ENCODE measurements at places on chromosomes 11 and 22. TPM values are rescaled to one million over a fixed set of nuclear protein-coding genes. Genes with fewer than 3 reads are reported as not detected.

ATM gene
- 70.6 TPM for total RNA-seq

DCHS1 gene
- total RNA-seq = 0.19 TPM

MMP26 gene
- not detected for total RNA-seq

EXPH5 gene
- total RNA-seq = 17.9 TPM

LRFN4 gene
- 30.4 TPM for total RNA-seq

DNA sequence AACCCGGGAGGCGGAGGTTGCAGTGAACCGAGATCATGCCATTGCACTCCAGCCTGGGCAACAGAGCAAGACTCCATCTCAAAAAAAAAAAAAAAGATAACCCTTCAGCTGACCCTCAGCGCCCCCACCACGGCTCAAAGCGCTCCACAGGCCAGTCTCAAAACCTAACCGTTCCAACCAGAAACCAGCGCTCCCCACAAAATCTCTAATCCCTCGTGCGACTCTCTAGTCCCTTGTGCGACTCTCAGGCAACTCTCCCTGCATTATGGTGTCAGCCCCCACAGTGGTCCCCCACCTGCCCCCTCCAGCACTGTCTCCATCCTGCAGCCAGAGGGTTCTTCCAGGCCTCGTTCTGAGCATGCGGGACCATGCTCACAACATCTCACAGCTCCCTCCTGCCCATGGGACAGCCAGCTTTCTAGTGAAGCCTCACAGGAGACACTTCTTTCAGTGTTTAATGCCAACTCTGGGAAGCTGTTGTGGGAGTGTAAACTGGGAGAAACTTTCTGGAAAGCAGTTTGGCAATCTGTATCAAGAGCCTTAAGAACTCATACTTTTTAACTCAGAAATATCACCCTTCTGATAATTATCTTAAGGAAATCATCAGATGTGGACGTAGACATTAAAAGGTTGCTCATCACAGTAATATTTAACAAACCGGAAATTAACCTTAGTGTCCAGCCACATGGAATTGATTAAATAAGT is 4.2 kb upstream of the RASGRP2 start:
- no peak overlapping the region for H3K27ac ChIP-seq
- peaks cover 15% of the 10 kb centered on the region for H3K27me3 ChIP-seq
- no peaks in the 10 kb centered on the region for H3K36me3 ChIP-seq
- peaks cover 8% of the 10 kb centered on the region for H3K4me1 ChIP-seq

- no peaks in the 10 kb centered on the region for H3K27me3 ChIP-seq
- DNase-seq = no peak
- peaks cover 73% of the 10 kb centered on the region for H3K36me3 ChIP-seq
- no peaks in the 10 kb centered on the region for H3K4me1 ChIP-seq
- H3K4me3 ChIP-seq = no peak overlapping the region
- H3K27ac ChIP-seq = no peak overlapping the region
Measured at GRCh38 chr11:74844072-74844471, 95.4 kb downstream of the RNF169 start.

DNA sequence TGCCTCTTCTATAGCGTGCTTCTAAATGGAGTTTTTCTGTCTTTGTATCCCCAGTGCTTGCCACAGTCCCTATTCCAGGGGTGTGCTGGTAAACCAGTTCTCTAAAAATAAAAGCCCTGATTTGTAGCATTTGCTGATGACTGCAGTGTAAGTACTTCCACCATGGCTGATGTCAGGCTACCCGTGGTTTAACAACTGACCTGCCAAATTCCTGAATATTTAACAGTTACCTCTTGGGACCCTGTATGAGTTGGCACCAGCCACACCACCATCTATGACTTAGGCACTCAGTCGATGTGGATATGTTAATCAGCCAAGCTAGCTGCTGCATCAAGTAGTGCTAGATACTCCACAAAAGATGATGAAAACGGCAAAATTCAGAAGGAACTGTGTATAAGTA is 94.0 kb upstream of the MTNR1B start:
- DNase-seq = no peak
- peaks cover 7% of the 10 kb centered on the region for H3K4me1 ChIP-seq

- H3K36me3 ChIP-seq = peaks cover 59% of the 10 kb centered on the region
- no peak overlapping the region for H3K4me3 ChIP-seq
- H3K27ac ChIP-seq = no peak overlapping the region
- no peaks in the 10 kb centered on the region for H3K27me3 ChIP-seq
- no peak for DNase-seq
- H3K4me1 ChIP-seq = no peaks in the 10 kb centered on the region
Measured at GRCh38 chr11:74846770-74847169, 98.1 kb downstream of the RNF169 start.

DNA sequence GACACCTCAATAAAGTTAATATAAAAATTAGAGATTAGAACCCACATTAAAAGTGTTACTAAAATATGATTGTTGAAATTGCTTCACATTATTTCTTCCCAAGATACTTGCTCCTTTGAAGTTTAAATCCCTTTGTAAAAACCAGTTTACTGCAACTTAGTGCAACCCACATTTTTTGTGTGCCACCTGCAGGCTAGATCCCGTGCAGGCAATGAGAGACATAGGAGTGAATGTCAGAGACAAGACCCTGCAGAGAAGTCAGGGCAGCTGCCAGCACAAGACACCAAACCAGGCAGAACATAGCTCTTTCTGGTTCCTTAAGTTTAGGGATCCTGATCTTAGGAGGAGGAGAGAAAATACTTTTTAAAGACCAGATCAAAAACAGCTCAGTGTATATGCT is 142.8 kb upstream of the MTNR1B start:
- no peak overlapping the region for H3K4me3 ChIP-seq
- no peaks in the 10 kb centered on the region for H3K36me3 ChIP-seq
- H3K27me3 ChIP-seq = peaks cover 17% of the 10 kb centered on the region
- H3K27ac ChIP-seq = no peak overlapping the region
- no peak for DNase-seq

DNA sequence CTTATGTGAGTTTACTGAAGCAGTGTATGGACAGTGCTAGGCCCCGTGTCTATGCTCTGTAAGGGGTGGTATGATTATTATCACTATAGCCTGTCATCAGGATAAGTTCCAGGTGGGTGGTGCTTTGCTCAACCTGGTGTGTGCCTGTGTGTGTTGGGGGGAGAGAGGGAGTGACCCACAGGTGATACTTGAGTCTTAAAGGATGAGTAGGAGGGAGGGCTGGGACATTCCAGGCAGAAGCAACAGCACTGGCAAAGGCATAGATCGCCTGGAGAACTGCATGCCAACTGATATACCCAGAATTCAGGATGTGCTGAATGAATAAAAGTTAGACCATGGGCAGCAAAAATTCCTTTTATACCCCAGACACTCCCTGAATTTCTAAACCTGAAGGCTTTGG is 4.5 kb downstream of the KIAA1671 start:
- peaks cover 15% of the 10 kb centered on the region for H3K36me3 ChIP-seq
- peaks cover 35% of the 10 kb centered on the region for H3K4me1 ChIP-seq
- H3K27me3 ChIP-seq = no peaks in the 10 kb centered on the region
- peak overlapping the region; percentile 40 for H3K27ac ChIP-seq
- no peak for DNase-seq

DNA sequence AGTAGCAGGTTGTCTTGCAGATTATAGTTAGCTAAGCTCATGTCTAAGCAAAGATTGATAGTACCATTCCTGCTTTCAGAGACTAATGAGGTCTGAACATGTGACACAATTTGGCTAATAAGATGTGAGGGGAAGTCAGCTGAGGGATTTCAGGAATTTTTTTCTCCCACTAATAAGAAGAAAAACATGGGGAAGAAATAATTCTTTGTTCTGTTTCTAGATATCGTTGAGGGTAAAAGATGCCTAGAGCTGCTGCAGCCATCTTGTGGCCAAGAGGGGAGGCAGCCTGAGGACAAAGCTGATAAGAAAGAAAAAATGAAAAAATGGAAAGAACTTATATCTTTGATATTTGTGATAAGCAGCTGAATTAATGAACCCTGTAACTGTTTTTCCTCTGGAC is 1334.4 kb downstream of the LRRC4C start:
- no peak overlapping the region for H3K4me3 ChIP-seq
- no peak overlapping the region for H3K27ac ChIP-seq
- peaks cover 6% of the 10 kb centered on the region for H3K36me3 ChIP-seq
- H3K4me1 ChIP-seq = no peaks in the 10 kb centered on the region
- DNase-seq = peak; percentile 12
- no peaks in the 10 kb centered on the region for H3K27me3 ChIP-seq

DNA sequence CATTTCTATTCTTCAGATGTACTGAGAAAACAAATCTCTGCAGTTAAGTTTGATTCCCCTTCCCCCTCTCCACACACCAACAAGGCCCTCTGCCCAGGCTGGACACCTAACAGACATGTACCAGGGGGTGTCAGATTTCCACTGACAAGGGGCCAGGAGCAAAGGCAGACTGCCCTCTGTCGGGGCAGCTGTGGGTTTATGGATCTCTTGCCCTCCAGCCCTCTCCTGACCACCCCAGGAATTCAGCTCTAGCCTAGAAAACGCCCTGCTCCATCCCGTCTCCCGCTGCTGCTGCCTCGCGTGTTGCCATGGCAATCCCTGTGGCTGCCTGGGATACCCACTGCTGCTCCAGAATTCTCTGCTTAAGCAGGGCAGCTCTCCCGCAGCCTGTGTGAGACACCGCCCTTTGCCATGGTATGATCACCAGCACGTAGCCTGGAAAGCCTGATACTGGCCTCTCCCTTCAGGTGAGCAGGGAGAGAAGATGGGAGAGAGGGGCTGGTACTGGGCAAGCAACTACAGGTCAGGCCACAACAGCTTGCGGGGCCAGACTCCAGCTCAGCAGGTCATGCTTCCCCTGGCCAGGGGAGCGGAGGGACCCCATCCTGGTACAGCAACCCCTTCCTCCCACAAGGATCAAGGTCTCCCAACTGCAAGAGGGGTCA is 41.6 kb downstream of the BUD13 start:
- peaks cover 8% of the 10 kb centered on the region for H3K27me3 ChIP-seq
- peaks cover 7% of the 10 kb centered on the region for H3K4me1 ChIP-seq
- H3K36me3 ChIP-seq = no peaks in the 10 kb centered on the region
- DNase-seq = no peak

GRCh38 chr11:47394322-47395222 is 13.8 kb upstream of the SLC39A13 start:
- H3K27me3 ChIP-seq = no peaks in the 10 kb centered on the region

DNA sequence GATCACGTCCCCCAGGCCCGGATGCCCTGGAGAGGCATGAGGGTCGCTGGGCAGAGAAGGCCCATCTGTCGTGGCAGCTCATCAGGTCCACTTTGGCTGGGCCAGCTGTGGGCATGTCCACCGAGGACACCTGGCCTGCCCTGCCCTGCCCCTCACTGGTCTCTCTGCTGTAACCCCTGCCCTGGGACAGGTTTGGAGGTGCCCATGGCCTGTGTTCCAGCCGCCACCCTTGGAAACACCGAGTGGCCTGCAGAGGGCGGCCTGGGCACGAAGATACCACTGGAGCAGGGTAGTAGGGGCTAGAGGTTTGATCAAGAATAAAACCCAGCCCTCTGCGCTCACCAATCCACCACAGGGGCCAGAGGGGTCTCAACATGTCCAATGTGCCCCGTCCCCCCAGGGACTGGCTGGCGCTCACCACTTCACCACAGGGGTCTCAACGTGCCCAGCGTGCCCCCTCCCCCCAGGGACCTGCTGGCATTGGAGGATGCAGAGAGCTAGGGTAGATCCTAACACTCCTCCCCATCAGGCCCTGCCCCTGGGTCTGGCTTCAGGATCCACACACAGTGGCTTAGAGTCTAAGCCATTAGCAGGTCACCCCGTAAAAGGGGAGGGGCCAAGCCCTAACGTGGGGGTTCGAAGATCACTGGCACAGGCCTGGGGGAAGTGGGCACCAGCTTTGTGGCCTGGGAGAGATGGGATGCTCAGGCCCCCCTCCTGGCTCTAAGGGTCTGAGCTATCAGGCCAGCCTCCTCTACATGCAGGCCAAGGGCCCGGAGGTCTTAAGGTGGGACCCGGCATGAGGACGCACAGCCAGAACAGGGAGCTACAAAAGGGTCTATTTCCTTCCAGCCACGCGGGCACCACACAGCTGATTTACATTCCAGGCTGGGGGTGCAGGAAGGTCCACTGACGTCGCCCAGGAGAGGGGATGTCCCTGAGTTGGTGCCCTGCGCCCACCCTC is 1.3 kb upstream of the HDAC10 start:
- H3K27me3 ChIP-seq = no peaks in the 10 kb centered on the region
- H3K27ac ChIP-seq = no peak overlapping the region
- peak; percentile 79 for DNase-seq
- peak overlapping the region; percentile 39 for H3K4me3 ChIP-seq
- peaks cover 15% of the 10 kb centered on the region for H3K36me3 ChIP-seq

GRCh38 chr11:8801121-8801520 is 109.9 kb upstream of the AKIP1 start:
- H3K4me3 ChIP-seq = no peak overlapping the region
- no peak for DNase-seq
- no peaks in the 10 kb centered on the region for H3K27me3 ChIP-seq
- H3K27ac ChIP-seq = no peak overlapping the region
- peaks cover 18% of the 10 kb centered on the region for H3K36me3 ChIP-seq
- H3K4me1 ChIP-seq = peaks cover 3% of the 10 kb centered on the region

DNA sequence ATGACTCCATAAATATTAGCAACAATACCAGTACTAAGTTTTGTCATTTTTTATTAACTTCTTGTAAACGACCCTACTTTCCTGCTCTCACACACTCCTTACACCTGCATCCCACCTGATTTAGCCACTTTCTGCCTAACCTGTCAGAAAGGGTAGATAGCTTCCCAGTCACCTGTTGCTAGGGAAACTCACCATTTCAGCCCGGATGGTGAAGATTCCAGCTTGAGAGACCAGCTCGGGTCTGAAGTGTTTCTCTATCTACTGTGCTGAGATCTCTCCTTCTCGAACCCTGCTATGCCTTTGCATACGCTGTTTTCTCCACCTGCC is at the start of gene PARVG:
PARVG (plus strand) TSS at position 220 of the 327 bp plus-strand sequence. CDS start 2,405 bp downstream, outside the sequence.
- H3K4me1 ChIP-seq = peaks cover 14% of the 10 kb centered on the region
- no peak within 1 kb of the TSS for H3K27ac ChIP-seq

DNA sequence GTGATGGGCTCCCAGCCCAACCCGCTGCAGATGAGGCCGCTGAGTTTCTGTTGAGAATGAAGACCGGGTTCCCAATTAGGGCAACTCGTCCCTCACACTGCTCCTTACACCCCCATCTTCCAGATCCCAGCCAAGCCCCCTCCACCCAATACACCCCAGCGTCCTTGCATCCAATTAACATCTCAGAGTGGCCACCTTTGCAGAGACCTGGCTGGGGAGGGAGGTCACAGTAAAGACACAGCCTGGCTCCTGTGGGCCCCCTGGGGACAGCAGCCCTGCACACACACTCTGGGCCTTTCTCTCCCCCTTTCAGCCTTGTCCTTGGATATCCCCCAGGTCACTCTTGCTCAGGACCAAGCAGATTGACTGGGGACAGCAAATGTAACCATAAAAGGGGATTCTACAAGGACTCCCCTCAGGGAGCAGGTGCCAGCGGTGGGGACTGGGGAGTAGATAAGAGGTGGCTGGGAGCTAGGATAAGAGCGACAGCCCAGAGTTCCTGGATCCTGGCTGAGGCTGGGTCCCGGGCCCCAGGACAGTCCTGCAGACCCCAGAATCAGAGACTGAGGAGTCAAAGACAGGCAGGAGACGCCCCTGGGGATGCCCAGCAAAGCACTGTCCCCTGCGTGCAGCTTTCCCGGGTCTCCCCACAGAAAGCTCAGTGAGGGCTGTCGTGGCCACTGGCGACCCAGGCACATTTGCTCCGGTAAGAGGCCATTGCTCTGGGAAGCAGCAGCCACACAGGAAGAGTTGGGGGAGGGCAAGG is 8.4 kb downstream of the APOBEC3A start:
- no peak overlapping the region for H3K27ac ChIP-seq
- H3K4me1 ChIP-seq = peaks cover 6% of the 10 kb centered on the region
- DNase-seq = no peak

GRCh38 chr11:86204356-86204755 is 40.2 kb upstream of the EED start:
- DNase-seq = no peak
